ENCODE measurements at places on chromosomes 1 and 21.

GRCh38 chr1:60448850-60449249 lies 375.3 kb upstream of the C1orf87 start:
- DNase-seq, result no peak

DNA sequence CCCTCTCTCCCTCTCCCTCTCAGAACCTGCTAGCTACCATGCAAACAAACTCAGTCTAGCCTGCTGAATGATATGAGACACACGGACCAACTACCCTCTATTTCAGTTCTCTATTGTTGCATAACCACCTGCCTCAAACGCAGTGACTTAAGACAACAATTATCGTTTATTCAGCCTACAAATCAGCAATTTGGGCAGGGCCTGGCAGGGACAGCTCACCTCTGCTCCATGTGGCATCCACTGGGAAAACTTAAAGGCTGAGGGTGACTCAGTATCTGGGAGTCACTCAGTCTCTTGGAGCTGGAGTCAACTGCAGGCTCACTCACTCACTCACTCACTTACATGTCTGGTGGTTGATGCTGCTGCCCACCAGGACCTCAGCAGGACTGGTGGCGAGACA lies 121.3 kb downstream of the SEC16B start:
- no peak for DNase-seq

- DNase-seq, result no peak
Observed at GRCh38 chr21:26798856-26799751, 46.1 kb downstream of the ADAMTS1 start.

DNA sequence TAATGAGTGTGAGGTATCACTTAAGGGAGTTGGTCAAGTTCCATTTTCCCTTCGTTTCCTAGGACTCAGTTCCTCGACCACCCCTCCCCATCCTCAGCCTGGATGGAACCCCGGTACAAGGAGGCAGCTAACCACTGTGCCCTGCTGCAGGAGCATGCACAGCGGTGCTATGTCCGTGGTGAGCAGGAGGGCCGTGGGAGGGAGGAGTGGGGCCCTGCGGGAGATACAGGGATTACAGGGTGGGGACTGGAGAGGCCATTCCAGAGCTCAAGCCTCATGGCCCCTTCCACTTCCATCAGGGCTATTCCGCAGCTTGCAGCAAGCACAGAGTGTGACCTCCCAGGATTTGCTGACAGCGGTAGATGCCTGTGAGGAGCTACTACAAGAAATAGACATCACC lies 25.8 kb downstream of the HYI start:
- no peak for DNase-seq

DNA sequence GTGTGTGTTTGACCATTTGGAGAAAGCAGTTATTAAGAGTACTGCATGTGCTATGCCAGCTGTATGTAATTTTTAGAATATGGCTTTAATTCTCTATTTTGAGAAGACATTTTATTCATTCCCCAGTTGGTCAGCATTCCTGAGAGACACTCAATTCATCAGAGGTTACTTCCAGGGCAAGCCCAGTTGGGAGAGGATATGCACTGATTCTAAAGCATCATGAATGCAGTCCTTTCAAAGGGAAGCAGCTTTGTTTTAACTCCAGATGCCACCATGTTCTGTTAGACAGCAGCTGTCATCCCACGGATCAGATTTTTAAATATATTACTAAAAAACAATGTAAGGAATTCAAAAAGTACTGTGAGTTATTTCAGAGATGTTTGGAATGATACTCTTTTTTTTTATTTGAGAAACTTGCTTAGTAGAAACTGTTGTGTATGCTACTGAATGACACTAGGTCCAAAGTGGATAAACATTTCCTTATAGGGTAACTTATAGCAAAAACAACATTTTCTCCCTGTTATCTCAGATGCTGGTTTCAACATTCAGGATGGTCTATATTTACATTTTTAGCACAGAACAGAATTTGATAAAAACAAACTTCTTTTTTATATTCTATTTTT lies 149.5 kb upstream of the B3GALT2 start:
- DNase-seq, result no peak

GRCh38 chr1:220432408-220432807 lies 95.5 kb upstream of the MARK1 start:
- DNase-seq, result no peak

GRCh38 chr1:2854611-2855010 lies 53.1 kb upstream of the TTC34 start:
- no peak for DNase-seq

DNA sequence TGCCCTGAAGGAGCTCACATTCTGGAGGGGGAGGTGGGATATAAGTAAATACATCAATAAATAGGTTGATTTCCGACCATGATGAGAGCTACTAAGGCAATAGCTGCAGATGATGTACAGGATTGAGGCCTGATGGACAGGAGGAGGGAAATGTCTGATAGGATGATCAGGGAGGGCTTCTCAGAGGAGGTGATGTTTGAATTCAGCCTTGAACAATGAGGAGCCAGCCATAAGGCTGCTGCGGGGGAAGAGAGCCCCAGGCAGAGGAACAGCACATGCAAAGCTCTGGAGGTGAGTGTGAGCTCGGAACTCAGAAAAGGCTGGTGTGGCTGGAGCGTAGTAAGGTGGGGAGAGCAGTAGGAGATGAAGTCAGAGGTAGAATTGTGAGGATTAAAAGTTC lies 411.7 kb downstream of the PTPRU start:
- DNase-seq, result no peak

DNA sequence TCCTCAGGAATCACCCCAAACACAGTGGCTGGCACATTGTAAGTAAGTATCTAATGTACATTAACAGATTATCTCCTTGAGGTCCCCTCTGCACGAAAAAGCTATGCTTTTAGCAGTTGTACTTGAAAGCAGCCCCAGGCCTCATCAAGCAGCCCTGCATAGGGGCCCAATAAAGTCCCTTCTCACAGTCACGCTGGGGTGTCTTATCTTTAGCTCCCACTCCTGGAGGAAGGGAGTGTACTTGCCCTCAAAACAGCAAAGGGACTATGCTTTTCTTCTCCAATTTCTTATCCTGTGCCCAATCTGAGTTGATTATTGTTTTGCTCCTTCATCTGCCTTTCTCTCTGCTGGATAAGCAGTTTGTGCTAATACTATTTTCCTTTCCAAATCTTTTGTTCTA lies 168.8 kb upstream of the PLXNA2 start:
- no peak for DNase-seq

GRCh38 chr21:42665484-42665883 lies 12.1 kb downstream of the PDE9A start:
- DNase-seq, result no peak

- DNase-seq, result no peak
Observed at GRCh38 chr1:79561521-79561978, 555.0 kb upstream of the ADGRL4 start.

- DNase-seq, result no peak
Observed at GRCh38 chr1:185487026-185487425, 170.0 kb upstream of the IVNS1ABP start.

All from activated T-cell treated with anti-CD3 and anti-CD28 coated beads for 1 hour (primary cell).